Gastroesophageal sphincter (tissue), 4 donors: ENCODE measurements at places on chromosomes 7 and 10. TPM values are rescaled to one million over a fixed set of nuclear protein-coding genes. Genes with fewer than 3 reads are reported as not detected.
A peak's percentile ranks its signal among the peaks of the same experiment; 100 is the strongest.

DNA sequence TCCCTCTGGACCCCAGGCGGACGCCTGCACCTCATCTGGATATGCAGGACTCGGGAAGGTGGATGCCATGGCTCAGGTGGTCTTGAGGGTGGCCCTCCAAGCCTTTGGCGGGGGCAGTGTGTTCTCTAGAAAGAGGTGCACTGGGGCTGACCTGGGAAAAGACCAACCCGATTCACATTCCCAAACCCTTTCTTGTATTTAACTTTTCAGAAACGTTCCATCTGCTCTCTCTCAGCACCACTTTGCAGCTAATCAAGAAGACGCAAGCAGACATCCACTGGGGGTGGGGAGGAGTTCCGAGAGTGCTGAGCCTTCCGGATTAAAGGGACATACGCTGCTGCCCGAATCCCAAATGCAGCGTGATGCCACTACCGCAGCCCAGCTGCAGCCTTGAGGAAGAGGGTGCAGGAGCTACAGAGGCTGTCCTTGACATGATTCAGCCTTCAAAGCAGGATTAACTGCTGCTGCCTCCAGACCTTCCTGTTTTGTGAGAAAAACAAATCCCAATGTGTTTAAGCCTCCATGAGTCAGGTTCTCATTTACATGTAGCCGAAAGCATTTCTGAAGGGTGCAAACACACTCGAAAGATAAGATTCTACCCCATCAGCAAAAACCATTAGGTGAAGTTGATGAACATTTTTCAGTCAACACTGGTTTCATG is 39.9 kb downstream of the RBM17 start:
- ATAC-seq = peak; percentile 30

The LIPF gene
- total RNA-seq = not detected

DNA sequence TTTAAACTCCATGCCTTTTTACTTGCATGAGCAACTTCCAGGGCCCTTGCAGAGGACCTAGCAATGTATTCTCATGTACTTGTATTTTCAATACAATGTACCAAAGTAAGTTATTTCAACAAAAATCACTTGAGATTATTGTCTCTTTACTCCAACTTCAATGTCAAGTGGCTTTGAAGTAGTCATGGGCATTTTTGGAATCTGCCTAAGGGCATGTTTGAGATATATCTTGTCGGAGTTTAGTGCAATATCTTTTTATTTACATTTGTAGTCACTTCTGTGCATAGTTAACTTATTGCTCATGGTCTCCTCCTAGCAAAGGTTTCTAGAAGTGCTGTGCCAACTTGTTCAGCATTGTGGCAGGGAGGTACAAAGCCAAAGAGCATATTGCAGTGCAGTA is 508.7 kb upstream of the SEMA3D start:
- ATAC-seq = no peak

GRCh38 chr10:100996678-100997359 is 2.8 kb upstream of the LZTS2 start:
- ATAC-seq = no peak

GRCh38 chr7:7476381-7476780 is 59.3 kb downstream of the COL28A1 start:
- no peak for ATAC-seq

DNA sequence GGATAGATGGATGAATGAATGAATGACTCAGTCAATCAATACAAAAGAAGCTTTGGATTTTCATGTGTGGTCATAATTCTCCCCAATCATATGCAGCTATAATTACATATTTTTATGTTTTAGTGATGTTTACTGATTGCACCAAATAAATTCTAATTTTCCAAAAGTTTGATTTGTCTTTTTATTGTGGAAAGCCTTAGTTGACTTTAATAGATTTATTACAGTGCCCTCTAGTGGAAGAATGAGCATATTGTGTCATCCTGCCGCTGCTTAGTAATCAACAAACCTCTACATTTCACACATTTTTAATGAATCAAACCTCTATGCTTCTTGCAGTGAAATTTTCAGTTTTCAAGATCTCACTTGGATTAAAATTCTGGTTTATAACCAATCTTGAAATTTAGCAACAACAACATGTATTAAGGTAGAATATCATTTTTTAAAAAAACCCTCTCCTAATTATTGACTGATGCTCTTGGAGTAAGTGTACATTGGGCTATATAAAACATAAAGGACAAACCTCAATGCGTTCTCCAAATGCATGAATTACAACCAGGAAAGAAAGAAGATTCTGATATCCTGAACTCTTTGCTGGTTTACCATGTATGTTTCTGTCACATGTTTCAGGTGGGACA is 55.6 kb upstream of the PNLIP start:
- no peak for ATAC-seq
